HFFc6 (cell line): ENCODE measurements at places on chromosomes 11 and 22.

GRCh38 chr11:48184452-48184851 lies 32.2 kb upstream of the OR4B1 start:
- DNase-seq, result no peak

- DNase-seq, result no peak
Observed at GRCh38 chr11:119316016-119316728, 758 bp downstream of the MCAM start.

- no peak for DNase-seq
Observed at GRCh38 chr11:17397311-17398002, 9.0 kb upstream of the KCNJ11 start.

DNA sequence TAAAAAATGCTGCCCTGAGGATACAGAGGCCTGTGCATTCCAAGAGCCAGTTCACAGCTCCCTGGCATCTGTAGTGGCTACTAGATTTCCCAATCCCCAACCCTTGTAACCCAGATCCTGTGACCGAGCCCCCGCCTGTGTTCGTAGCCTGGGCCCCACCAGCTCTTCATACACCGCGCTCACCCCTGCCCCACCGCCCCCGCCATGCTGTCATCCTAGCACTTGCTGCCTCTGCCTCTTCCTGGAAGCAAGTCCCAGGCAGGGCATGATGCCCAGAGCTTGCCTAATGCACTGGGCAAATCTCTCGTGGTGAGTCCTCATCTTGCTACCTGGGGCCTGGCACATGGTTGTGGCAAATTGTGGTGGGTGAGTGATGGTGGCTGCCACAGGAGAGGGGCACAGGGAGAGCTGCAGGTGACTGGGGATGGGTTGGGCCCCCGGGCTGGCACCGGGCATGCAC lies 7.1 kb downstream of the MGAT3 start:
- DNase-seq, result no peak

- DNase-seq, result no peak
Observed at GRCh38 chr11:130625578-130626306, 177.3 kb downstream of the ADAMTS15 start.

DNA sequence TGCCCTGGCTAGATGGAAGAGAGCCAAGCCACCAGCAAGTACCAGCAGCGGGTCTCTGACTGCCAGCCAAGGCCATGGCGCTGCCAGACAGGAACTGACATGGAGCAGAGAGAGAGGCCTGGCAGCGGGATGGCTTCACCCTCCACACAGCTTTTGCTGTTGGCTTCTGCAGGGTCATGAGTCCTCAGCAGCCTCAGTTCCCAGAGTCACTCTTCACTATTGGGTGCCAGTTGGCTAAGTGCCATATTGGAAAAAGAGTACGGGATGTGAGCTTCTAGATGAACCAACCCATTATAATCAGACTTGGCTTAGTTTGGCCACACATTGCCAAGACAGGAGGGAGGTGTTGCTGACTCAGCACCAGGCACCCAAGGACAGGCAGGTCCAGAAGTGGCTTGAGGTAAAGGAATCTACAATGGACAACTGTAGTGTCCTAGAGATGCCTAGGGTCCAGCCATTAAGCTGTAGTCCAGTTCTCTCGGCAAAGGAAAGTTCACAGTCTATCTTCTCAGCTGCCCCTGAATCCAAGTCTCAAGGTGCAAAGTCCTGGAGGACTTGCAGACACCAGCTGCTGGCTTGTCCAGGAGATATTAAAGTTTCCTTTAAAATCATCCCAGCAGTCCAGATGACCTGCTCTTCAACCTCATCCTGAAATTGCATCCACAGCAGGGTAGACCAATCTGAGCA lies 40.7 kb upstream of the POU2AF1 start:
- no peak for DNase-seq

DNA sequence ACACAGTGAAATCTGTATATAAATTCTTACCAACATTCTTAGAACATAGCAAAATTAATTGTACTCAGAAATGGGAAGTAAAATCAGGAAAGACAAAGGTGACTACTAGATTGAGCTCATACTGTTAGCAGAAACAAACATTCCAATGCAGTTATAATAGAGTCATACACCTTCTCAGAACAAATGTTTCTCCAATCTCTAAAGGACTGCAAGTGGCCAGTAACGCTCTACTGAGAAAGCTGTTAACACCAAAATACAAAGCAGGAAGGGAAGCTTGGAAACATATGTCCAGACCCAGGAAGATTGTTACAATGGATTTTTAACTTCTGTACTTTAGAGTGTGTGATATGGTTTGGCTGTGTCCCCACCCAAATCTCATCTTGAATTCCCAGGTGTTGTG lies 341.5 kb downstream of the LARGE1 start:
- no peak for DNase-seq

DNA sequence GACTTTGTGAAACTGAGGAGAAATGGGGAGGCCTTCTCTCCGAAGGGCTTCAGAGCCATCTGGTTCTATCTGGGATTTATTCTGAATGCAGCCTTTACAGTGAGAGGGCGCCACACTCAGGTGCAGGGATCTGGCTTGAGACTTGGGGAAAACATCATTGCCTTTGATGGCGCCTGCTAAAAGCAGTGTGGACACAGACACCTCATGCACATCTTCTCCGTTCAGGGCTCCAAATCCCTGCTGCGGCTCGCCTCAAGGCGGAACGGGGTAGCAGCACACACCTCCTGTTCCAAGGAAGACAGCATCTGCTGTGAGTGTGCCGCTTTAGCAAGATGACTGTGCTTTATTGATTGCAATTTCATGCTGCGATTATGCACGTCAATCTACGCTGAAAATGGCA lies 37.1 kb upstream of the OLFML1 start:
- no peak for DNase-seq

DNA sequence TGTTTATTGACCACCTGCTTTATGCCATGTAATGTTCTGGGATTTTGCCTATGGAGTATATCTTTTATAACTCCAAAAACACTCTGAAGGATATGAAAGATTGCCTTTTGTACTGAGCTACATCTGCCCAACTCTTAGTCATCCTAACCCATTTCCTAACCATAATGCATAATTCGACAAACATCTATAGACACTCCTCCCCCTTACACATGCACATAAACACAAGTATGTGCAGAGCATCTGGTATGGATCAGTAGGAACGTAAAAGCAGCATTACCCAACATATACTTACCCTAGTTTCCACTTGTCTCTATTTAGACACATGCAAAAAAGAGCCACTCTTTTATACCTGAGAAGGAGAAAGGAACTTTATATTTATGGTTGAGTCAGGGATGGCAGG lies 272.8 kb downstream of the FAM76B start:
- DNase-seq, result no peak
